Myocyte (in vitro differentiated cells): ENCODE measurements at places on chromosomes 3 and 15.

DNA sequence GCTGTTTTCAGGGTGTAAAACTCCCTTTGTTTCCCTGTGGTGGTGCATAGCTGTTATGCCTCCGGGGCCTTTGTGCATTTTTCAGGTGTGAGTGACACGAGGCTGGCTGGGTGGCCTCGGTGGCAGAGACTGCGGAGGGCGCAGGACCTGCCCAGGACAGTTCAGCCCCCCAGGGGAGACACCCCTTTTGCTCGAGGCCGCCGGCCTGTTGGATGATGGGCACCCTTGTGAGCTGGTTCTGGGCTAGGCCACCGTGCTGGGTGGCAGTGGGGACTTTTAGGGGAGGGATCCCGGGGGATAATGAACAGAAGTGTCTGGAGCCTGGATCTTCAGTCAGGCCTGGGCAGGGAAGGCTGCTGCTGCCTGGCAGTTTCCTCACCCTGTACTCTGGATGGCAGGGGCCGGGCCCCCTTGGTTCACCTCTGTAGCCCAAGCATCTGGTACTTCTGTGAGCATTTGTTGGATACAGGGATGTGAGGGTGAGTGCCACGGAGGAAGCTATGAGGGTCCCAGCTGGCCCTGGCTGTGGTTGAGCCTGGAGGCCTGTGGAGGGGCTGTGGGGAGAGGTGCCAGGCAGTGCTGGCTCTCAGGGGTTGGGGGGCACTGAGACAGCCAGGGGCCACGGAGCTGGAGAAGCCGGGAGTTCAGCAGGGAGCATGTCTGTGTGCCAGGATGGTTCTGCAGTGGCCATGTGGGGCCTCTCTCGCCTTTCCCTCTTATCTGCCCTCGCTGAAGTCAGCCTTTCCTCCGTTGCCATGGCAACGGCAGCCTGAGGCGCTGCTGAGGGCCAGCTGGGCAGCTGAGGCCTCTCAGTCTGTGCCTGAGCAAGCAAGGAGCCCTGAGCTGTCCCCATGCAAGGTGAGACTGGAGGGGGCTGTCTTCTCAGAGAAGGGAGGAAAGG lies 49.0 kb downstream of the KY start:
- DNase-seq, result peak; percentile 25

- no peak for DNase-seq
These were observed 83.1 kb upstream of the SLC4A7 start for GRCh38 chr3:27567251-27567650.

GRCh38 chr3:129282727-129283327 lies 4.2 kb downstream of the HMCES start:
- no peak for DNase-seq

- no peak for DNase-seq
These were observed 127.2 kb downstream of the ZBTB20 start for GRCh38 chr3:115019900-115020299.

DNA sequence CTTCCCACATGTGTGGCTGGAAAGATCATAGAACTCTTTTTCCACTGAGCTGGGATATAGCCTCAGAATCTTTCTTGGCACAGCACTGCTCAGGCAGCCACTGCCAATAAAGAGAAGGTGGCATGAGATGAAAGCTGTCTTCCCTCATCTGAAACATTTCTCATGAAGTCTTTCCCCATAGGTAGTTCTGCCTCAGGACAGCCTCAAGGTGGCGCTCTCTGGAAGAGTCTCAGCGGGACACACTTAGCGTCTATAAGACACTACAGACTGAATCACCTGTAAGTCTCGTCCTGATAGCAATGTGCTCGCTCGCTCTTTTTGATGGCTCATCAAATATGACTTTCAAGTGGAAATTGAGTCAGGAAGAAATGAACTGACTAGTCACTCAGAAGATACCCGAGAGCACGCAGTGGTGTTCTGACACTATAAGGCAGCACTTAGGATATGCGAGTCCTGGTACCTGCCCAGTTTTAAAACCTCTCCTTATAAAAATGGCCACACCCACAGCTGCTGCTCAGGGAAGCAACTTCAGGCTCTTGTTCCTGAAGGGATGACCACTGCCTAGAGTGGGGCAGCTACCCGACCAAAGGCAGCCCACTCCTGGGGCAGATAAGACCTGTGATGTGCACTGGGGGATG lies 269.5 kb downstream of the SUCLG2 start:
- DNase-seq, result no peak

DNA sequence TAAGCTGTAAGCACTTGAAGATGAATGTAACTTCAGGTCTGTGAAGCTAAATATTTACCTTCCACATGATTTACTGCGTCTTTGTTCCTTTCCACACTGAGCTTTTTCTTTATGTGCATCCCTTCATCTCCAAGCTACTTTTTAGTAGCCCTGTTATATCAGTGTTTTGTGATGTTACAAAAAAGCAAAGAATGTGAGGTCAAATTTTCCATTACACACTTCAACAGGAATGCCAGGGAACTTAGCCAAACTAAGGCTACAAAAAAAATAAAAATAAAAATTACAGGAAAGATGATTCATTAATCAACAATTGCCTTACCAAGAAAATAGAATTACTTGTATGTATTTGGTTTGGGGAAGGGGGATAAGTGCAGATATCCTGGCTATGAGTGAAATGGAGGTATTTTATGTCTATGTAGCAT lies 73.0 kb downstream of the FILIP1L start:
- DNase-seq, result peak; percentile 85
